ENCODE measurements at places on chromosomes 12 and 14. TPM values are rescaled to one million over a fixed set of nuclear protein-coding genes. Genes with fewer than 3 reads are reported as not detected.

Gene TSPAN8
- 0.69 TPM for total RNA-seq

Gene NKX2-1
- not detected for total RNA-seq

Gene GALNT6
- total RNA-seq: 3.6 TPM

Gene PUS1
- total RNA-seq: 84.9 TPM

Gene SLC39A2
- not detected for total RNA-seq

Gene MYL6B
- 77.2 TPM for total RNA-seq

Gene NAV3
- 13.7 TPM for total RNA-seq

Gene STXBP6
- total RNA-seq: 2.0 TPM

Gene PTPRR
- total RNA-seq: 0.18 TPM

Gene NOVA1
- total RNA-seq: 3.5 TPM

Gene TAS2R30
- total RNA-seq: not detected

Gene SYNDIG1L
- total RNA-seq: not detected

Gene LMBR1L
- 11.2 TPM for total RNA-seq

Gene NPAS3
- not detected for total RNA-seq

Gene MSI1
- total RNA-seq: 0.50 TPM

Gene POTEM
- not detected for total RNA-seq

Gene ISCA2
- 38.7 TPM for total RNA-seq

Gene NFE2
- total RNA-seq: not detected

All from A549 treated with ZK216348 at 1 μM for 4 hours (cell line).